Left ventricle myocardium superior (tissue), 1 donor: ENCODE measurements at places on chromosomes 4 and X. TPM values are rescaled to one million over a fixed set of nuclear protein-coding genes. Genes with fewer than 3 reads are reported as not detected.
A peak's percentile ranks its signal among the peaks of the same experiment; 100 is the strongest.

GRCh38 chr4:6965329-6965728 is 55.7 kb downstream of the TBC1D14 start:
- DNase-seq = no peak

- DNase-seq = no peak
Measured at GRCh38 chrX:133658293-133658911, 243.1 kb upstream of the GPC4 start.

ADAM29 gene
- not detected for total RNA-seq

- DNase-seq = no peak
Measured at GRCh38 chrX:107714206-107714891, 61.2 kb downstream of the TSC22D3 start.

ZNF280C gene
- 1.4 TPM for total RNA-seq

MAGEA1 gene
- total RNA-seq = not detected

- peak; percentile 61 for DNase-seq
Measured at GRCh38 chr4:152937336-152938236, 1.5 kb downstream of the FHDC1 start.

DNA sequence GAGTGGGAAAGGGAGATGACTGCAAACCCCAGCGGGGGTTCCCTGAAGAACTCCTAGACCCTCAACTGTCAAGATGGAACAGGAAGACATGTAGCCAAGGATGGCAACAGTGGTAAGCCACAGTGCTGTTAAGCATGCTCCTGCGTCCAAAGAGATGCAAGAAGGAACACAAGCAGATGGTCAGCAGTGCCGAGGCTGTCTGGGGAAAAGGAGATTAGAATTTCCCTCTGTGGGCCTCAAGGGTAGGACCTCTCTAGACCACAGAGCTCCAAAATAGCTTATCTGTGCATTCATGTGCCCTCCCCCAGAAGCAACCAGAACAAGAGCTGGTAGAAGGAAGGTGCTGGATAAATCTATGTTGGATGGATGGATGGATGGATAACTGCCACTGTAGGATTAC is 82.0 kb upstream of the CPEB2 start:
- no peak for DNase-seq

- no peak for DNase-seq
Measured at GRCh38 chrX:140480765-140481164, 24.1 kb downstream of the SOX3 start.
